ENCODE measurements at places on chromosomes 5 and 9. TPM values are rescaled to one million over a fixed set of nuclear protein-coding genes. Genes with fewer than 3 reads are reported as not detected.

The LHX3 gene
- total RNA-seq = not detected

The GABRA6 gene
- not detected for total RNA-seq

The MAMDC2 gene
- 10.2 TPM for total RNA-seq

The FOXD4L3 gene
- total RNA-seq = not detected

Measured in endothelial cell of coronary artery (primary cell).